ENCODE measurements at places on chromosomes 7 and 10.

DNA sequence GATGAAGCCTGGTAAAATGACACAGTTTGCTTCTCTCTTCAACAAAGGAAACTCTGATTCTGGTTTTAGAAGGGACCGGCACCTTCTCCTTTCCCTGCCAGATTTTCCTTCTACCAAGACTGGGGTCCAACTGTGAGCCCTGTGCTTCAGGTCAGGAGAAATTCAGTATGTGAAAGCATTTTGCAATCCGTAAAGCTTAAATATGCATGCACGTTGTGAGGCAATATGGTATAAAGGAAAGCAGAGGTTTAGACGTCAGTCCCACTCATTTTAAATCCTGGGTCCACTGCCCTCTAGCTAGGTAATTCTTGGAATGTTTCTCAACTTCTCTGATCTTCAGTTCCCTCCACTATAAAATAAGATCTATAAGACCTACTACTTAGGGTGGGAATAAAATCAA, 359.0 kb upstream of the NPSR1 start:
- no peak for DNase-seq

- DNase-seq, result no peak
Observed at GRCh38 chr10:118781541-118781940, 26.8 kb upstream of the CACUL1 start.

GRCh38 chr10:16891375-16892313, 74.4 kb upstream of the RSU1 start:
- DNase-seq, result peak; percentile 42

DNA sequence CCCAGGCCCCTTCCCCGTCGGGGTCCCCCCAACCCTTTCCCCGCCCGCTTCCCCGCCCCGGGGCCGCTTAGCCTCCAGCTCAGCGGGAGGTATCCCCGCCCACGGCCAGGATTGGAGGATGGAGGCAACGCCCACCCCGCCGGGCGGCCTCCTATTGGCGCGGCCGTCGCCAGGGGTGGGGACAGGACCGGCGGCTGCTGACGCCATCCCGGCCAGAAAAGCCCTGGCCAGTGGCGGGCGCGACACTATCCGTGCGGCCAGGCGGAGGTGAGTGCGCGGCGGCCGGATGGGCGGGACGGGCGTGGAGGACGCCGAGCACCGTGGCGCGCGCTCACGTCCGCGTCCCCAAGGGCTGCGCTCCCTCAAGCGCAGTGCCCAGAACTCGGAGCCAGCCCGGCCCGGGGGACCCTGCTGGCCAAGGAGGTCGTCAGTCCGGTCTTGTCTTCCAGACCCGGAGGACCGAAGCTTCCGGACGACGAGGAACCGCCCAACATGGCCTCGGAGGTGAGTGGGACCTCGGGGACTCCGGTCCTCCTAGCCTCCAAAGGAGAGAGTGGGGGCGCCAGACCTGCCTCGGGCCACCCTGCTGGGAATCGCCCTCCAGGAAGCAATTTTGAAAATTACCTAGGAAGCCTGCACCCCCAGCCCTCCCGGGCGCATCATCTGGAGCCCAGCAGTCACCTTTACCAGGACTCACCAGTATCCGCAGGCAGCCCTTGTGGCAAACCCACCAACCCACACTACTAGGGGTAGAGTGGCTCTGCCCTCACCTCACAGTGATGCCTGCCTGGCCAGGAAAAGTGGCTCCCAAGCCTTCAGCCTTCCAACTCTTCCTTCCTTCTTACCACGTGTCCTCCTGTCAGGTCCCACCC, at the start of gene ASL:
Gene ASL (plus strand): TSS at position 230 of the 872 bp plus-strand sequence. CDS start 263 bp downstream, at position 493.
- DNase-seq, result peak; percentile 90

GRCh38 chr7:46636022-46636421, 715.0 kb upstream of the IGFBP3 start:
- no peak for DNase-seq

- no peak for DNase-seq
Observed at GRCh38 chr7:15326044-15326644, 235.7 kb downstream of the AGMO start.

GRCh38 chr10:18362892-18363291, 222.7 kb downstream of the CACNB2 start:
- DNase-seq, result no peak

GRCh38 chr10:77943121-77943901, 16.8 kb upstream of the DLG5 start:
- DNase-seq, result no peak

DNA sequence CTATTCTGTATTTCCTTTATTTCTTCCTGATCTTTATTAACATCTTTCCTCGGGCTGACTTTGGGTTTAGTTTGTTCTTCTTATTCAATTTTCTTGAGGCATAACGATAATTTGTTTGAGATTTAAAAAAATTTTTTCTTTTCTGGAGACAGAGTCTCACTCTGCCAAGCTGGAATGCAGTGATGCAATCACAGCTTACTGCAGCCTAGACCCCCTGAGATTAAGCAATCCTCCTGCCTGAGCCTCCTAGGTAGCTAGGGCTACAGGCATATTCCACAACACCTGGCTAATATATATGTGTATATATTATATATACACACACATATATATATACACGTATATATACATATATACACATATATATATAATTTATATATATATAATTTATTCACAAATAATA, 540.2 kb downstream of the NXPH1 start:
- DNase-seq, result no peak

DNA sequence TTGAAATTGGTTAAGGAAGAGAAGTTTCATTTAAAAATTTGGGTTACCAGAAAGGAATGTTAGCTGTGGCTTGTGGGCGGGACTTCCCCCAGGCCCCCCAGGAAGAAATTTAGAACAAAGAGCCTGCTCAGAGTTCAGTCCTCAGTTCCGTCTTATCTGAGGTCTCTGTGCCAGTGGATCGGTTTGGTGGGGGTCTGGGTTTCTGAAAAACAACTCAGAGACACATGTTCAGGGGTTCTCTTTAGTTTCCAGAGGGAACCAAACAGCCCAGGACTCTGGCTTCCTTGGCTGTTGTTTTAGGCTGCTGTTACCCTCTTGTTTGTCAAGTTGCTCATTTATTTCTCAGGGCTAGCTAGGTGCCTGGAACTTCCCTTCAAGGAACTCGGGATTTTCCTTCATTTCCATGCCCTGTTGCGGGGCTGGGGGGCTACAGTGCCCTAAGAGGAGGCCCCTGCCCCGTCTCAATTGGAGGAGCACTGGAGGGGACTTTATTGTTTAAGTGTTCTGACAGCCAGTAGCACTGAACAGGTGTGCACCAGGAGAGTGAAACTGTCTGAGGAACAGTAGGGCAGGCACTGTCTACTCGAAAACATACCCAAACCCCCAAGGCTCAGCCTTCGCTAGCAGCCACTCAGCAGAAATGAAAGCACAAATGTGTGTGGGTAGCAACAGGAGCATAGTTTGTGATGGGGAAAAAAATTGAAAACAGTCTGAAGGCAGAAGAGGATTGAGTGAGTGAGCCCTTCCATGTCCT, 59.9 kb downstream of the ALOX5 start:
- DNase-seq, result no peak

DNA sequence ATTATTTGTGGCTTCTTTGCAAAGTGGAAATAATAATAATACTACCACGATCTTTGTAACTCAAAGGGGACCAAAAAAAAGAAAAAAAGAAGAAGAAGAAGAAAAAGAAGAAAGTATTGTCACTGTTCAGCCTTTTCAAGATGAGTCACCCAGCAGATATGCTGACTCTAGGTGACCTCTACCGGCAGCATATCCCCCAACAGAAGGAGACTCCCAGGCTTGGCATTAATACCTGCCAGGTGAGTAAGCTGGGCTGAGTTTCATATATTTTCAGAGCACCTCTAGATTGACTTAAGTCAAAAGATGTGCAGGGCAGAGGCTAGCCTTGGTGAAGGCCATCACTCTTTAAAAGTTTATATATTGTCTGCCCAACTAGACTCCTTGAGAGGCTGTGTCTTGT, 30.4 kb upstream of the GPR26 start:
- DNase-seq, result no peak

- no peak for DNase-seq
Observed at GRCh38 chr10:118102121-118102520, 55.4 kb upstream of the RAB11FIP2 start.

- no peak for DNase-seq
Observed at GRCh38 chr7:5083311-5083711, 37.7 kb downstream of the RBAK start.

DNA sequence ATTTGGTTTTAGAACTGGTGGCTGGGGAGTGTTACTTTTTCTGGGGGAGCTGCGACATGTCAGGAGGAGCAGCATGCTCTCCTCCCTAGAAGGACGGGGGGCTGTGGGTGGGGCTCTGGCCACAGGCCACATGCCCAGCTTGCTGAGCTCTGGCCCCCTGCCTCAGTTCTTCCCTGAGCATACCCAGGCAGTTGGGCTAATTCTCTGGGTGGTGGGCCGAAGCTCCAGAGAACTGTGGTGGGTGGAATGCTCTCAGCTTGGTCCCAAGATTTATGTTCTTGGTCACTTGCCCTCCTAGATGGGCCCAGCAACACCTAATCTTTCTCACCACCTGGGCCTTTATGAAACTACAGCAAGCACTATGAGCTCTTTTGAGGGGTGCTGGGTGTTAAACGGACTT, 5.1 kb upstream of the ZNF775 start:
- DNase-seq, result no peak

GRCh38 chr10:122648599-122649428, 50.8 kb downstream of the C10orf120 start:
- peak; percentile 6 for DNase-seq

- no peak for DNase-seq
Observed at GRCh38 chr7:128112781-128113221, 81.6 kb upstream of the LRRC4 start.

GRCh38 chr7:6252748-6253147, 19.7 kb downstream of the CYTH3 start:
- no peak for DNase-seq

- DNase-seq, result peak; percentile 63
Observed at GRCh38 chr10:123149568-123150270, 1.8 kb downstream of the HMX2 start.

- DNase-seq, result peak; percentile 45
Observed at GRCh38 chr7:155533827-155534690, 12.3 kb downstream of the CNPY1 start.

- no peak for DNase-seq
Observed at GRCh38 chr7:129644634-129645230, 33.2 kb downstream of the NRF1 start.

GRCh38 chr7:151252961-151253711, 4.6 kb upstream of the SMARCD3 start:
- no peak for DNase-seq

GRCh38 chr10:1150638-1150955, 94.4 kb downstream of the WDR37 start:
- DNase-seq, result no peak

- no peak for DNase-seq
Observed at GRCh38 chr7:73770860-73771670, 995 bp upstream of the CLDN3 start.

DNA sequence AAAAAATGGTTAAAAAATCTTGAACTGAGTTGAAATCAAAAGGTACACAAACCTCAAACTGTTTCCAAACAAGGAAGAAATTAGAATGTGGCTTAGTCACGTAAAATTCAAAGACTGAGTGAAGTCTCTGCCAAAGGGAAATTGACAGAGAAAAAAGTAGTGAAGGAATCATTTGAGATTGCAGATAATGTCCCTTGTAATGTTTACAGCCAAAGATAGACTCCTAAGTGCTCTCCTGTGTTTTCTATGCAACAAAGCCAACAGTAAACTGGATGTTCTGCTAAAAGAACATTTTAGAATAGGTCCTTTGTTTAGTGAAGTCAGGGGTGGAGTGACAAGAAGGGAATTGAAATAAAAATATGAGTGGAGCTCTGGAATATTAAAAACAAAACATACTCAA, 117.9 kb downstream of the ITGA8 start:
- no peak for DNase-seq

DNA sequence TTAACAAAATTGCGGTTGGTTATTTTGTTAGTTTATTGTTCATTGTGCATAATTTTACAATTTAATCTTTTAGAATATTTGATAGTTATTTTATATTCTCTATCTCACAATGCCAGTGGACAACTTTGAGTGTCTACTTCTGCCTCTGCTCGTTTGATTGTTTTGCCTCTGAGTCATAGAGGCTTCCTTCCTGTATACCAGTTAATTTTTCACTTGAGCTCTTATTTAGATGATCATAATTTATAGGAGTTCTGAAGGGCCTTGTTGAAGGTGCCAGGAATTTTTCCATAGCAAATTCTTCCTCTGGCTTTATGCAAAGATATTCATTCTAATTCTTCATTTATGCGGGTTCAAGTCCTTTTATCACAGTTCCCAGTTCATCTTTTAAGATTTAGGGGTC, 5.2 kb upstream of the MALRD1 start:
- no peak for DNase-seq

DNA sequence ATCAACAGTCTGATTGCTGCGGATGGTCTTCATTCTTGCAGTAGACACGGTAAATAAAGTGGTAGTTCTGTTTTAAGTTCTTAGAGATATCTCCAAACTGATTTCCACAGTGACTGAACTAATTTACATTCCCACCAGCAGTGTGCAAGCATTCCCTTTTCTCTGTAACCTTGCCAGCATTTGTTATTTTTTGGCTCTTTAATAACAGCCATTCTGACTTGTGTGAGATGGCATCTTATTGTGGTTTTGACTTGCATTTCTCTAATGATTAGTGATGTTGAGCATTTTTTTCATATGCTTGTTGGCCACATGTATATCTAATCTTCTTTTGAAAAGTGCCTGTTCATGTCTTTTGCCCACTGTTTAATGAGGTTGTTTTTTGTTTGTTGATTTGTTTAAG, 30.2 kb upstream of the CXCL12 start:
- no peak for DNase-seq

- DNase-seq, result no peak
Observed at GRCh38 chr10:86862786-86863483, 94.5 kb downstream of the MMRN2 start.

- DNase-seq, result no peak
Observed at GRCh38 chr10:7412928-7413282, 2.1 kb upstream of the SFMBT2 start.

DNA sequence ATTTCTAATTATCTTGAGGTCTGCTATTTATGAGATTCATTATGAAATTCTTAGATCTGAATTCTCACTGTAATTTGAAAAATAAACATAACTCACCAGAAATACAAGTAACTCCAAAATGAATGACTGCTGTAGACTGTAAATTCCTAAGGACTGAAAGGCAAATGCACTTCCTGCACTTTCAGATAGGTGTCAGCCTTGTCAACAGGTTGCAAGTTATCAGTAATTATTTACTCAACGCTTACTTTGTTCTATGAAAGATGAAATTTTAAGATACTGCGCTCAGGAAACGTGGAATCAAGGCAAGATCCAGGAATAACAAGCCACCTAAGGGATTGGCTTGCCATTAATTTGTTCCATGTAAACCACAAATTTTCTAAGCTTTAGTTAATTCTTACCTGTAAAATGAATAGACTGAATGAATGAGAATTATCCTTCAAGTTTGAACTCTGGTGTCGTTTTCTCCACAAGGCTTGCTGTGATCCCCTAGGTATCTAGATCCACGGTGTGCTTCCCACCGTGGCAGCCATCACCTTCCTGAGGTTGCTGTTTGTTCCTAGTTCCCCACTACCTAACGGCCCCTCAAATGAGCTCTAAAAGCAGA, 12.6 kb downstream of the DHX32 start:
- no peak for DNase-seq

DNA sequence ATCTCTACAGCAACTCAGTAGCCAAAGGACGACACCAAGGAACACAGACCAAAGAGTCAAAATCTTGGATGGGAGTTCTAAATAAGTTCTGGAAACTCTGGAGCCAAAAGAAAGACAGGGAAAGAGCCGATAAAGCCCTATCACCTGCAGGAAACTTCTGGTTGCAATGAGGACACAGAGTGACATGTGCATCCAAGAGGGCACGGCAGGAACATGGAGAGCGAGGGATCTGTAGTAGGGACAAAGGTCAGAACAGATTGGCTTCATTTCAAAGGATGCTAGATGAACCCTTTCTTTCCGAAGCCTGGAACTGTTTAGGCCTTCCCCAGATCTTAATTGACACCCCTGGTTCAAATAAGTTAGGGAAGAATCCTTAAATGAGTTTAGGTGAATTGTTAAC, 39.5 kb downstream of the CACNA2D1 start:
- DNase-seq, result no peak
